ENCODE measurements at places on chromosomes 13 and 19.

GRCh38 chr19:1047696-1048147 lies 7.8 kb downstream of the ABCA7 start:
- no peak for DNase-seq

- no peak for DNase-seq
Measured at GRCh38 chr19:39200803-39201115, 3.3 kb downstream of the SYCN start.

- no peak for DNase-seq
Measured at GRCh38 chr13:39811051-39811450, 155.6 kb downstream of the COG6 start.

DNA sequence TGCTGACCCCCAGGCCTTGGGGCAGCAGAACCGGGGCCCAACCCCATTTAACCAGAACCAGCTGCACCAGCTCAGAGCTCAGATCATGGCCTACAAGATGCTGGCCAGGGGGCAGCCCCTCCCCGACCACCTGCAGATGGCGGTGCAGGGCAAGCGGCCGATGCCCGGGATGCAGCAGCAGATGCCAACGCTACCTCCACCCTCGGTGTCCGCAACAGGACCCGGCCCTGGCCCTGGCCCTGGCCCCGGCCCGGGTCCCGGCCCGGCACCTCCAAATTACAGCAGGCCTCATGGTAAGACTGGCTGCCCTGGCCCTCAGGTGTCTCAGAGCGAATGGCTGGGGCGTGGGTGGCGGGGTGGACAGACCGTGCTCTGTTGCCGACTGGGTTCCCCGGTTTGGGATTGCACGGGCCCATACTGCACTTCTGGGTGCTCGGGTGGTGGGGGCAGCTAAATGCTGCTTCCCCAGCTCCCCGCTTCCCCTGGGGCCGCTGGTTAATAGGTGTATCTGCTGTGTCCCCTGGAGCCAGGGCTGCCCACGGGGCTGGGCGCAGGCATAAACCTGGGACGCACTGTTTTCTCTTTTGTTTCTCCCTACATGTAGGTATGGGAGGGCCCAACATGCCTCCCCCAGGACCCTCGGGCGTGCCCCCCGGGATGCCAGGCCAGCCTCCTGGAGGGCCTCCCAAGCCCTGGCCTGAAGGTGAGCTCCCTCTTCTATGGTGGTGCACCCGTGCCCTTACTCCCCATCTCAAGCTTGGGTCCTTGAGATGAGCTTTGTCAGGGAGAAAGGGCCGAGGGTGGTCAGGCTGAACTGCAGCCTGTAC lies 25.7 kb downstream of the SMARCA4 start:
- no peak for DNase-seq

Data from ovary (tissue), 10 donors.